ENCODE measurements at places on chromosomes 6 and 20.

DNA sequence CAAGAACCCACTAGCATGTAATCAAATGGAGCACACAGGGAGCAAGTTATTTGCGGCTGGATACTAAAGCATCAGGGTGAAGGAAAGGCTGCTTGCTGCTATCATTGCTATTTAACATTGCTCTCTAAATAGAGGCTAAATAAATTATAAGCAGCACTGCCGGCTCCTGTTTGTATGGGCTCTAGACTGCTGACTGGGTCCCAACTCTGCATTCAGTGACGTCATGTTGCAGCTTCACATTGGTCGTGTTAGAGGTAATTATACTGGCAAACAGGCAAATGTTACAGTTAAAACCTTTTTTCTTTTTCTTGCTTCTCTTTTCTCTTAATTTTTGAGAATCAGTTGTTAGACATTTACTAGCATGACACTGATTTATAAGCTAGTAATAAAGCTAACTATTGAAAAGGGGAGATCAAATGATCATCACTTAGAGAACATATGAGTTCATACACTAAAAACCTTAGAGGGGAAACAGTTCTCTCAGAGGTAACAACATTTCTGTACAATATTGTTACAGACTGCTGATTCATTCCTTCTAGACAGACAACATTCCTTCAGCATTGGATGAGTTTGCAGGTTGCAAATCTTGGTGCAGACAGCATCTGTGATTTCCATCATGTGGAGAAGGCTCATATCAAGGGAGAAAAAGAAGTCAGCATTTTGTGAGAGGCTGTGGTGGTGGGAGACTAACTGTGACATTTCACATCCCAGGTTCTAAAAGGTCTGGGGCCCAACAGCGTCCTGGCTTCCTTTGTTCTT is 15.9 kb downstream of the RFPL4B start:
- no peak for DNase-seq

GRCh38 chr6:48825501-48826151 is 637.4 kb downstream of the MMUT start:
- no peak for DNase-seq

DNA sequence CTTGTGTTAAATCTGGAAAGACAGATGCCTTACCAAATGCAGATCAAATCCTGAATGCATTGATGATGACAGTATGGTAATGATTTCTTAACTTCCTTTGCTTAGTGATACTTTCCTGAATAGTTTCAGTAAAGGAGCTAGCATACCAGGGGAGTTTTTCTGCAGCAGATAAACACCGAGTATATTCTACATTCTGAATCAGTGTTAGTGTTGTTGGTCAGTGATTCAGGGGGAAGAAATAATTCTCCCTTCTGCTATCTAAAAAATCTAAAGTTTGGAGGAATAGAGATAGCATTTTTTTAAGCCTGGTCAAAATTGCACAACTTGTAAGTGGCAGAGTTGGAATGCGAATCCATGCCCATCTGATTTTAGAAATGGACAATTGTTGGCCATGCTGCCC is 512.2 kb upstream of the MARCKS start:
- no peak for DNase-seq

DNA sequence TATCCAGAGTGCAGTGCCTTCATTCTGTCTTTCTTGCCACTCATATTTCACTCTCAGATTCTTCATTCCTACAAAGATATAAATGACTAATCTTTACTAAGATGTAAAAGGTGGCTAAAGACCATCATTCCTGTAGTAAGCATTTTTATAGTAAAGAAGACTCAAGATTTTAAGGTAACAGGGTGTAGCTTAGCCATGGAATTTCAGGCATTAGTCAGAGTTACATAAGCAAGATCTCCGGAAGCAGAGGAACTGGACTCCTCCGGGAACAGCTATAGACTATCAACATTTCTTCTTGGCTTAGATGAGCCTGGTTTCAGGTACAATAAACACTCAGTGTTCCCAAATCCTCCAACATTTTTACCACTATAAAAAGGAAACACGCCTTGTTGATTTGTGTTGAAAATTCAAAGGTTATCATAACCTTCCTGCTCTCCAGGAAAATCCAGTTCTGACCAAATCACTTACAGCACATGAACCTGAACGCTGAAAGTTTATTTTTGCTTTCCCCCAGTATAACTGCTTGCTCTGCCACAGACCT is 23.7 kb downstream of the SERPINB1 start:
- no peak for DNase-seq

- peak; percentile 64 for DNase-seq
These were observed 17.5 kb upstream of the FAM110A start for GRCh38 chr20:815914-816606.

- DNase-seq = no peak
These were observed 77.5 kb upstream of the MARCKS start for GRCh38 chr6:113779656-113780055.

DNA sequence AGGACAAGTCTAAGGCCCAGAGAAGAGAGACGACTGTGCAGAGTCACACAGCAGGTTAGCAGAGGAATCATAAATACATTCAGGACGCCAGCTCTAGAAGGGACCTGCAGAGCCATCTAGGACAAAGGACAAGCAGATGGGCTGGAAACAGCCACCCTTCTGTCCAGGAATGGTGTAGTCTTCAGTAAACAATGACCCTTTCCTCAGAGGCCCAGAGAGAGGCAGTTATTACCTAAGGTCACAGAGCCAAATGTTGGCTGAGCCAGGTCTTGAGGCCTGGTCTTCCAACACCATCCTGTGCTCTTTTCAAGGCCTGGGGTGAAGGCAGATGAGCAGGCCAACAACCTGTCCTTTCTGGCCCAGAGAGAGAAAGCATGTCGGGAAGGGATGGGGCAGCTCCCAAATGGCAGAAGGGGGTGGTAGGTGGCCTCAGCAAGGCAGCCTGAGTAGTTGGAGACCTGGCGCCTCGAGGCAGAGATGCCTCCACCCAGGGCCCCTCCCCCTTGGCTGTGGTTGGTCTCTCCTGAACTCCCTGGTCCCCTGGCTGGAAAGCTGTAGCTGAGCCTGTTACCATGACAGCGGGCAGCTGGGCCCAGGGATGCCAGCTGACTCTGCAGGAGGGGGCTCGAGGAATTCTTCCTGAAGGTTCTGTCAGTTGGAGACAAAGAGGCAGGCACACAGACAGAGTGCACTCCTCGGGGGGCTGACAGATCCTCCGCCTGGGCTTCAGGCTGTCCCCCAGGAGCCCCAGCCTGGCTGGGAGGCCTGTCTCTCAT is 24.8 kb downstream of the EPB41L1 start:
- DNase-seq = no peak

GRCh38 chr6:129635396-129636130 is 74.4 kb downstream of the ARHGAP18 start:
- no peak for DNase-seq

DNA sequence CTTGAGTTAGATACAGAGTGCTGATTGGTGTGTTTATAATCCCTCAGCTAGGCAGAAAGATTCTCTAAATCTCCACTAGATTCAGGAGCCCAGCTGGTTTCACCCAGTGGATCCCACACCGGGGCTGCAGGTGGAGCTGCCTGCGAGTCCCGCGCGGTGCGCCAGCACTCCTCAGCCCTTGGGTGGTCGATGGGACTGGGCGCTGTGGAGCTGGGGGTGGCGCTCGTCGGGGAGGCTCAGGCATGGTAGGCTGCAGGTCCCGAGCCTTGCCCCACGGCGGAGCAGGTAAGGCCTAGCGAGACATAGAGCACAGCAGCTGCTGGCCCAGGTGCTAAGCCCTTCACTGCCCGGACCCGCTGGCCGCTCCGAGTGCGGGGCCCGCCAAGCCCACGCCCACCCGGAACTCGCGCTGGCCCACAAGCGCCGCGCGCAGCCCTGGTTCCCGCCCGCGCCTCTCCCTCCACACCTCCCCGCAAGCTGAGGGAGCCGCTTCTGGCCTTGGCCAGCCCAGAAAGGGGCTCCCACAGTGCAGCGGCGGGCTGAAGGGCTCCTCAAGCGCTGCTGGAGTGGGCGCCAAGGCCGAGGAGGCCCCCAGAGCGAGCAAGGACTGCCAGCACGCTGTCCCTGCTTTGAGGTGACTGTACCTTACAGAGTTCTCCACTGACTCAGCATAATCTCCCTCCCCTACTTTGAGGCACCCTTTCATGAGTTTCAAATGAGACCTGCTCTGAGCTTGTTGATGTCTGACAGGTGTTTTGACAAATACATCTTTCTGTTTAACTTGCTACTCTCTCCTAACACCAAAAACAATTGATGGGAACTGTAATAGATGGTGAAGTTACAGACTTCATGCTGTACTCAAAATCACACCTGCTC is 3.9 kb upstream of the SSR1 start:
- no peak for DNase-seq

GRCh38 chr6:39706819-39707335 is 18.3 kb downstream of the KIF6 start:
- no peak for DNase-seq

DNA sequence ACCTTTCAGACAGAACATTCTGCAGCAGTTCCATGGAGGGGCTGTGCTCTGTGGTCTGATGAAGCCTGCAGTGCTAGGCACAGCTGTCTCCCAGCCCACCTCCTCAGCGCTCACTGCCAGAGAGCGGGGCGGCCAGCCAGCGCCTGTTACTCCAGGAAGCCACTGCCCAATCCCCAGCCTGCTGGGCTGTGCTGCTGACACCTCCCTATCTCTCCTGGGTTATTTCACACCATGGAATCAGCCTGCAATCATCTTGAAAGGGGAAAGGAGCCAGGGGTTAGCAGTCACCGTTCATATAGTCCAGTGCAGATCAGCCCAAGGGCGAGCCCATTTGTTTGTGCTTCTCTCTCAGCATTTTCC is 46.3 kb upstream of the NHSL1 start:
- no peak for DNase-seq

- DNase-seq = no peak
These were observed 209.9 kb downstream of the ALDH8A1 start for GRCh38 chr6:134740027-134740373.

GRCh38 chr6:52515219-52515960 is 61.5 kb downstream of the TRAM2 start:
- no peak for DNase-seq

GRCh38 chr20:10119336-10119735 is 84.5 kb downstream of the ANKEF1 start:
- no peak for DNase-seq

DNA sequence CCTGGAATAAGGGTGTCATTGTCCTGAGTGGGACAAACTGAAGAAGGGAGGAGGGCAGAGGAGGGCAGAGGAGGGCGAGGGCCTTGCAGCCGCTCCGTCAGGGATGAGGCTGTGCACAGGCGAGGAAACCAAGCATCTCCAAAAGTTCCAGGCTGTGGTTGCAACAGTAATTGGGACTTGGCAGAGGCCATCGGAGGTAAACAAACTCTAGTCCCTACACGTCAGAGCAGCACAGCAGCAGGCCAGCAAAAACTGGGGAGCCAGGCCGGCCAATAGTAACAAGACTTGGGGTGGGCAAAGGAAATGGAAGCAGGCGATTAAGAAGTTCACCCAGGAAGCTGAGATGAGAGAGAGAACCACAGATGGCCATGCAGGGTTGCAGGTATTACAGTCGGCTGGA is 142.8 kb downstream of the SMOC2 start:
- DNase-seq = no peak

- no peak for DNase-seq
These were observed 144.3 kb downstream of the TBC1D7 start for GRCh38 chr6:13184089-13184468.

DNA sequence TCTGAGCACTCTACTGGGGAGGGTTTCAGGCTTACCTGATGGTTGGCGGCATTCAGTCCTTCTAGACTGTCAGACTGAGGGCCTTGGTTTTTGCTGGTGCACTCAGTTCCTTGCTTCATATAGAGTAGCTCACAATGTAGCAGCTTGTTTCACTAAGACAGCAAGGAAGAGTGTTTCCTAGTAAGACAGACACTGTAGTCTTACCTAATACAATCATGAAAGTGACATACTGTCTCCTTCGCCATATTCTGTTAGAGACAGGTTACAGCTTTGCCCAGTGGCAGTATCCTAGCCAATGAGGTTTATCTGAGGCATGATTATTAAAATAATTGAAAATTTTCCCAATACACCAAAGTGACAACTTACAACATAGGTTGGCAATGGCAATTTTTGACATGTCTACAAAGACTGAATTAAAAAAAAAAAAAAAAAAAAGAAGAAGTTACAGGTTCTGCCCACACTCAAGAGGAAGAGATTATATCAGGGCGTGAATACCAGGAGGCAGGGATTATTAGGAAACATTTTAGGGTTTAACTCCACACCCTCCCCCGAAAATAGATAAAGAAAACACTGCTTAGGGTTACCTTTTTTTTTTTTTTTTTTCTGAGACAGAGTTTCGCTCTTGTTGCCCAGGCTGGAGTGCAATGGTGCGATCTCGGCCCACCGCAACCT is 66.8 kb downstream of the SCAND1 start:
- DNase-seq = no peak

DNA sequence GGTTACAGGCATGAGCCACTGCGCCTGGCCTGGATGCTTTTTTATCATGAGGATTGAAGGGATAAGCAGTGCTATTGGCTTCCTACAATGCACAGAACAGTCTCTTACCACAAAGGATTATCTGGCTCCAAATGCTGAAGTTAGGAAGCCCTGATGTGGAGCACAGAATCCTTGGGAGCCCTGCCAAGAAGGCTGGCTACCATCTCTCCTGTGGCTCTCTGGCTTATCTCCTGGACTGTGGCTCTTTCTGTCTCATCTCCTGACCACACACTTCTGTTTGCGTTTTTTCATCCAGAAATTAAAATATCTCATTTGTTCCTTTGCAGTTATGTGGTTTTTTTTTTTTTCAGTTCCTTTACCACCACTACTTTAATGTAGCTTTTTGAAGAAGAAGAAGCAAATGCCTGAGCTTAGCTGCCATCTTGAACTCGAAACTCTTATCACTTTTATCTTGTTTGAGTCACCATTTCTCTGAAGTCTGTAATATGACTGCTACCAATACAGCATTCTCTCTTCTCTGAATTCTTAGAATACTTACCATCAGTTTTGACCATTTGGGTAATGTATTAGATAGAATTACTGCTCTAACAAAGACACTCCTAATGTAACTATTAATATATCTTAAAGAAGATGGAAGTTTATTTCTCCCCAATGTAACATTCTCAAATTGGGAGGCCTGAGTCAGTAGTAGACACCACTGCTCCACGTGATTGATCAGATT is 1044.7 kb downstream of the KIF16B start:
- DNase-seq = no peak

DNA sequence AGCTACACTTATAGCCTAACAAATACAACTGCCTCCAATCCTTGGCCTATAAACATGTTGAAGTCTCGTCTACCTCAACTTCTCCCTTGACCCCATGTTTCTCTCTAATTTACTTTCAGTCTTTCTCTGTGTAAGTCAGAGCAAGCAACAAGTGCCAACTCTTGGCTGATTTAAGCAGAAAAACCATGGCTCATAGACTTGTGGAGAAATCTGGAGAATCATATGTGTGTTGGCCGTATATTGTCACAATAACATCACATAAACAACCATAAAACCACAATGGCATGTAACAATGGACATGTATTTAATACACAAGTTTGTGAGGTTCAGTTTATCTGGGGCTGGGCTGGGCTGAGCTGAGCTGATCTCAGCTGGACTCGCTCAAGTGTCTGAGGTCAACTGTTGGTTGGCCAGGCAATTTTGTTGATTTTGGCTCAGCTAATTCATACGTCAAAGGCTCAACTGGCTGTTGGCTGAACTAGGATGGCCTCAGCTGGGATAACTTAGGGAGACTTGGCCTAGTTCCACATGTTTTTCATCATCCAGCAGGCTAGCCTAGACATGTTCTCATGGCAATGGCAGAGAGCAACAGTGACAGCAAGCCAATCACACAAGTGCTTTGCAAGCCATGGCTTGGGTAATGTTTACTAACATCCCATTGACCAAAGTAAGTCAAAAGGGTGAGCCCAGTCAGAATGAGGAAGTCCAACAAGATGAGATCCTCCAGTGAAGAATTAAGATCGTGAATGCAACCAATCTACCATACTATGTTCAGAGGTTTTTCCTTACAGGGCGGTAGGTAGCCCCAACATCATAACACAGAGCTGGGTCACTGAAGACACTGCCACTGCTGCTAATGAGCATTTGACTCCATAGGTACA is 12.9 kb upstream of the TBC1D22B start:
- DNase-seq = peak; percentile 22

Data from H54 (cell line).